Inflammatory macrophage treated with lipopolysaccharide for 1 hour (primary cell): ENCODE measurements at places on chromosomes 11 and 22.

- DNase-seq = peak; percentile 9
These were observed 183.2 kb upstream of the PITPNB start for GRCh38 chr22:28102151-28102812.

DNA sequence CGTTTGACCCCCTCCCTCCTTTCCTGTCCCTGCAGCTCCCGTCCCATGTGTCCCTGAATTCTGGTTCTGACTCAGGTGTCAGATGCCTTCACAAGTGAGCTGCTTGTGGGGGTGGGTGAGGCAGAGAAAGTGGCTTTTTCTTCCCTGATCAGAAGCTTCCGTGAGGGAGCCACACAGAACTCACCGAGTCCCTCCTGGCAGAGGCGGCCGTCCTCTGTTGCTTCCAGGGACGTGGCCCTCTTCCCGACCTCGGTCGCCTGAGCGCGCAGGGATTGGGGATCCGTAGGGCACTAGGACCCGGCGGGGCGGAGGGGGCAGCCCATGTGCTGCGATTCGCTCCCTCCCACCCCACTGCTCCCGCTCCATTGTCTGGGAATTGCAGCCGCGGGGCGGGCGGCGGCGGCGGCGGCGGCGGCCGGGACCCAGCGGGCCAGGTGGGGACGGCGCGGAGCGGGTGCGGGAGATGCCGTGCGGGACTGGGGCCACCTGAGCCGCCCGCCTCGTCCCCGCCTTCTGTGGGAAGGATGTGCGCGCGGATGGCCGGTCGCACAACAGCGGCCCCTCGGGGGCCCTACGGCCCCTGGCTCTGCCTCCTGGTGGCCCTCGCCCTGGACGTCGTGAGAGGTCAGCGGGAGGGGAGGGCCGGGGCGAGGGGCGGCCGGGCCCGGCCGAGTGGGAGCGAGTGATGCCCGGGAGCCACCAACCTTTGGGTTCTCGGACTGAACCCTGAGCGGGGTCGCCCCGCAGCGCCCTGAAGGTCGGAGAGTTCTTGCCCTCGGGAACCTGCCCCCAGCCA lies at the start of gene TMEM132A:
TMEM132A (plus strand) TSS at position 351 of the 796 bp plus-strand sequence; CDS start at position 525, 174 bp downstream.
- DNase-seq = peak; percentile 21

DNA sequence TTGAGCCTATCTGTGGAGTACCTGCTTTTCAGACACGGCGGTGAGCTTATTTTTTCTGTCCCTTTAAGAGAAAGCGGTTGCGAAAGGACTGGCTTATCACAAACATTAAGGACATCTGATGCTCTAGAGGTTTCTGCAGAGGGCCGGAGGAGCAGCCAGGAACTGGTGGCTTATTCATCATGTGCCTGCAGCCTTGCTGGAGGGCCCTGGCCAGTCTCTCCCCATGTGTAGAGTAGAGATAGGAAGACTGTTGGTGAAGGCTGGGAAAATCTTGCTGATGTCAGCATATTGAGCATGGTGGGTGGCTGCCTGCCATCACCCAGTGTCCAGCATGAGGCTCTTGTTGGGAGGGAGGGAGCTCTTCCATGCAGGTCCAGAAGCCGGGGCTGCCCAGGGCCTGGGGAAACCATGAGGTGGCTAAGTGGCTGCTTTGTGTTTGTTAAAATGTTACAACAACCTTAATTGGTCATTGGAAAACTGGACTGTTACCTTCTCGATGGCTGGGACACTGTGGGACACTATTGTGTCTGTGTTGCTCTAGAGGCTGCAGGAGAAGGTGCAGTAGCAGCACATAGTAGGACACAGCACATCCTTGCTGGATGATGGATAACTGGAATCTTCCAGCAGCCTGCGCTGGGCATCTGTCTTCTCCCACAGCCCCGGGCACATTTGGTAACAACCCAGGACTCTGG lies 54.3 kb downstream of the TSPAN18 start:
- no peak for DNase-seq

DNA sequence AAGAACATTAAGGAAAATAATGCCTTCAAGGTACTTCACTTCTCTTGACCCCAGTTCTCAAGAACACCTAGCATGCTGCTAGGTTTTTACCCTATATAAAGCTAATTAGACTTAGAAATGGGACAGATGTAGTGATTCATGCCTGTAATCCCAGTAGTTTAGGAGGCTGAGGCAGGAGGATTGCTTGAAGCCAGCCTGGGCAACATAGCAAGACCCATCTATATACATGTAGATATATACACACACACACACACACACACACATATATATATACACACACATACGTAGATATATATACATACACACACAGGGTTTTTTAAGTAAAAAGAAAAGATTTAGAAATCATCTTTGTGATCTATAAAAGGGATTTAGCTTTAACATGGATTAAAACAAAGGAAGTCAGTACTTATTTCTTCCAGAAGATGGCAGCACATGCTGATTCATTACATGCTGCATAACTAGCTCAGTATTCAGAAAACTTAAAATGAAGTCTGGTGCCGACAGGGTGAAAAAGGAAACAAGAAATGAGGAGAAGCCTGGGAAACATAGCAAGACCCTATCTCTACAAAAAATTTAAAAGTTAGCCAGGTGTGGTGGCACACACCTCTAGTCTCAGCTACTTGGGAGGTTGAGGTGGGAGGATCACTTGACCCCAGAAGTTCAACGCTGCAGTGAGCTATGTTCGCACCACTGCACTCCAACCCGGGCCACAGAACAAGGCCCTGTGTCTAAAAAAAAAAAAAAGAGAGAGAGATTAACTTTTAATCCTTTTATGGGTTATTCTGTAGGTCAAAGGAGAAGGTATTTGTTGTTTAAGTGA lies 28.5 kb upstream of the RBX1 start:
- DNase-seq = peak; percentile 51

GRCh38 chr11:122869622-122870021 lies 12.9 kb upstream of the JHY start:
- DNase-seq = no peak

- DNase-seq = no peak
These were observed at the start of gene SSH3 for GRCh38 chr11:67303132-67303834. SSH3 (plus strand) TSS chr11:67303530; CDS start chr11:67303626, 96 bp downstream.

- peak; percentile 47 for DNase-seq
These were observed 2.6 kb upstream of the RRM1 start for GRCh38 chr11:4092026-4092425.

GRCh38 chr11:44316659-44317240 lies 6.8 kb upstream of the ALX4 start:
- DNase-seq = no peak

- no peak for DNase-seq
These were observed 25.2 kb downstream of the CDPF1 start for GRCh38 chr22:46224898-46225290.

DNA sequence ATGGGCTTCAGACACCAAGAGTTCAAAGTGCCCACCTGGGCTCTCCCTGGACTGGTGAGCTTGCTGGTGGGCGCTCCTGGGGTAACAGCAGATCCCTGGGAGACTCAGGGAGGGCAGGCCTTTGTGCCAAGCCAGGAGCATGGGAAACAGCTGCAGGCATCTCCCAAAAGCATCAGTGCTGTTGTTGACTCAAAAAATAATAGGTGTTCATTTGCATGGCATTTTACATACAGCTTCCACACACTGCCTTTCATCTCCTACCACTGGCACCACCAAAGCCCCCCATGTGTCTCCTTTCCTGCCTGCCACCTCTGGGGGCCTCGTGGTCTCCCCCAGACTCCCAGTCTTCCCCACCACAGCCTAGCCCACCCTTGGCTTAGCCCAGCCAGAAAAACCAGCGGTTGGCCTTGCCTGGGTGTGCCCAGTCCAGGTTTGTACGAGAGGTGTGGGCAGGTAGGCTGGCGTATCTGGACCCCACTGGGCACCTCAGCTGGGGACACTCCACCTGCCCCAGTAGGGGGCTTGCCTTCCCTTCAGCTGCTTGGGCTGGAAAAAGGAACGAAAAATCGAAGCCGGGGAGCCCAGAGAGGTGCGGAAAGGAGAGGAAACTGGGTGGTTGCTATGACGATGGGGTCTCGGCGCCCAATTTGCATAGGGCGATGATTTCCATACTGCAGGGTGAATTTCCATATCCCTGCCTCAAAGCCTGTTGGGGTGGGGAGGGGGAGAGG lies 15.0 kb downstream of the POU2F3 start:
- no peak for DNase-seq

GRCh38 chr22:36277482-36278291 lies 24.8 kb downstream of the APOL1 start:
- peak; percentile 73 for DNase-seq

DNA sequence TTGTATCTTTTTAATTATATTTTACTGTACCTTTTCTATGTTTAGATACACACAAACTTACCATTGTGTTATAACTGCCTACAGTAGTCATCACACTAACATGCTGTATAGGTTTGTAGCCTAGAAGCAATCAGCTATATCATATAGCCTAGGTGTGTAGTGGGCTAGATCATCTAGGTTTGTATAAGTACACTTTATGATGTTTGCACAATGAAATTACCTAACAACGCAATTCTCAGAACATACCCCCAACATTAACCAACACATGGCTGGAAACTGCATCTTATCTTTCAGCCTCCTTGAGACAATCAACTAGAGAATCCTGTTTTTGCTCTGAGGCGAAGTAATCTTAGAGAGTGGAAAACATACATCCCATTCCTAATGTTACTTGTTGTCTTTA lies 60.2 kb upstream of the MTMR2 start:
- DNase-seq = no peak

DNA sequence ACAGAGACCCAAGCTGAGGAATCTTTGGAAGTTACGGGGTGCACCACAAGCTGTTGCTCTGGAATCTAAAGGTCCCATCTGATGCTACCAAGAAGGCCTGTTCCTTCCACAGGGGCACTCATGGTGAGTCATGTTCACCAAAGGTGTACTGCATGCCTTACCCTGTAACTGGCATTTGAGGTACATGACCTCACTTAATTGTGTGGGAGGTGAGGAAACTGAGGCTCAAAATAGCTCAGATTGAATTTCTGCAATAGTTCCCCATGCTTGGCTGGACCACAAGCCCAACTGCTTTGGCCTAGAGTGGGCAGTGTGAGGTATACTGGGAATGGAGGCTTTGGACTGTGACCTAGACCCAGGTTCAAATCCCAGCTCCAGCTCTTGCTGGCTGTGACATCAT lies 8.2 kb downstream of the MTFP1 start:
- no peak for DNase-seq

GRCh38 chr11:56089697-56090096 lies 3.4 kb upstream of the OR8I2 start:
- no peak for DNase-seq

DNA sequence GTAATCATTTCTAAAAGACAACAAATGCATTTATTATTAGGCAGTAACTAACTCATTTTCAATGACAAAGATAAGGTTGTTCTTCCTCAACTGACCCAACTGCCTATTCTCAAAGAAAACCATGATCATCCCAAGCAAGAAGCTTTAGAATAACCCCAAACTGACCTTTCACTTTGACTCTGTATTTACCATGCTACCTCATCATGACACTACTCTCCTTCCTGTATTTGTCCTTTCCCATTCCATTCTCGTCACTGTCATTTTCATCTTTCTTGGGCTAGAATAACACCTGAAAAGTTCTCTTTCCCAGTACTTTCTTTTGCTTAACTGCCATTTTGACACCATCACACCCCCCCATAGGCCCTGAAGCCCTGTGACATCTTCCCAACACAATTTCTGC lies 48.3 kb downstream of the TCF20 start:
- no peak for DNase-seq

DNA sequence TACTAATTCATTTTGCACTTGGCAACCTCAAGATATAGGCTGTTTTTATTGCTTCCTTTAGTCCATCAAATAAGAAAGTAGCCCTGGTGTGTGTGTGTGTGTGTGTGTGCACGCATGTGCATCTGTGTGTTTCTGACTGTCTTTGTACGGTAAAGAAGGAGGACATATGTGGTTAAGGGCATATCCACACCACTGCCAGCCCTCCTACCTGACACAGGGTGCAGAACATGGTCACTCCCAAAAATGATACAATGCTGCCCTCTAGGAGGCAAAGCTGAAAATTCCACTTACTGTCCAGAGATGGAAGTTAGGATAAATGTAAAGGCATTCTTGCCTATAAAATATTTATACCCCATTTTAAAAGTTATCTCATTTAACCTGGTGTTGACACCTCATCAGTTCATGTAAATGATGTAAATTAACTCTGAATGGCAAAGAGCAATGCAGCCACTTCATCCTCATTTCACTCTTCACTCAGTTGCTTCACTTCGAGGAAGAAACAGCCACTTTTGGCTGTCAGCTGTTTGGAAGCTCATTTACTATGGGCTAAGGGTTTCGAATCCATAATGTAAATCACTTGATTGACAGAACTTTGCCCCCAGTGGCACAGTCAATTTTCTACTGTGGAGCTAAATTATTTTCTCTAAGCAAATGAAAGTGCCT lies 83.1 kb upstream of the MTNR1B start:
- peak; percentile 15 for DNase-seq

- no peak for DNase-seq
These were observed 1.8 kb downstream of the DCPS start for GRCh38 chr11:126305699-126306098.
